ENCODE measurements at places on chromosomes 6 and 20.
A peak's percentile ranks its signal among the peaks of the same experiment; 100 is the strongest.

DNA sequence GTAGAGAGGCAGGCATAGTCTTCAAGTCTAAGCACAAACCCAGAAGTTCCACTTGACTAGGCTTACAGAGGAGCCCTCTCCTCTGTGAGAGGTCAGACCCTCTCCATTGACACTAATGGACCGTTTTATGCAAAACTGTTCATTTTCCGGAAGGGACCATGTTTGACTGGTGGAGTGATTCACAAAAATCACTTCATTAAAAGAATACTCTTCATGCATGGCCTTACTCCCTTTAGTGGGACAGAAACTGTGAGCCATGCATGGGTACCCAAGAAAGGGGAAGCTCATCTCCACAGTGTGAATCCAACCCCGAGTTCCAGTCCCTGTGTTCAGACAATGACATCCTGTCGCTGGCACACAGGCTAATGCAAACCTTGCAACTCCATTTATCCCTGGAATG is 63.2 kb downstream of the OLIG3 start:
- no peak for DNase-seq

- DNase-seq, result no peak
These were observed 154.9 kb downstream of the DLL1 start for GRCh38 chr6:170135821-170136471.

DNA sequence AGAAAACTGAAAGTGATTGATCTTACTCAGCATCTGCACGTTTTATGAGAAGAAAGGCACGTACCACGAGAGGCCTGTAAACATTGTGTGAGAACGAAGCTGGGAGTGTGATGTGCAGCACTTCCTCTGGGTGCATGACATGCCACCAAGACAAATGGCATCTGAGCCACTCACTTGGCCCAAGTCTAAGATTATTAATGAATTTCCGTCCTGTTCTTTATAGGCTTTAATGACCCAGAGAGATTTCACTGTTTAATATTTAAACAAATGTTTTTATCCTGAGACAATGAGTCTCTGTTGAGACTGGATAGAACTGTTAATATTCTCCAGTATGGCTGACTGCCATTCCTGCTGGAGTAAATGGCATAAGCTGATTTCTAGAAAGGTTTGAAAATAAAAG is 172.6 kb upstream of the PHACTR1 start:
- DNase-seq, result no peak

DNA sequence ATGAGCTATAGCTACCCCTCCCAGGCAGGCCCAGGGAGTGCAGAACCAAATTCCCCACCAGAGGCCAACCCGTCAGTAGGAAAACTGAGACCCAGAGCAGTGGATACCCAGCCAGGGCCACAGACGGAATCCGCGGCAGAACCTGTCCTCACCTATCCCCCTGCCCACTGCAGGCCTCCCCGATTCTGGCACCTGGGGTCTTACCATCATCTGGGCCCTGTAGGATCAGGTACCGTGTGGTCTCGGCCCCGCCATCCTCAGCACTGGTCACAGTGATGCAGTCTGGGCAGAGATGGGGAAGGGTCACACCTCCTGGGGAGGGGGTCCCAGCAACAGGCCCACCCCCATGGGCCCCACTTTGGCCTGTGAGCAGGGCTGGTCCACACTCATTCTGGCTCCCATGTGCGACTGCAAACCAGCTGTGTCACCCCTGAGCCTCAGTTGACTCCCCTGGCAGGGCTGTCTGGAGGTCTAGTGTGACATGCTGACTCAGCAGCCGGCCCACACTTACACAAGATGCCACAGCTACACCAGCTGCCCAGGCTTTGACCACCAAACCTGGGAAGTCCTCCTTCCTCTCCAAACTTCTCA is 3.8 kb downstream of the ZNF335 start:
- DNase-seq, result no peak

DNA sequence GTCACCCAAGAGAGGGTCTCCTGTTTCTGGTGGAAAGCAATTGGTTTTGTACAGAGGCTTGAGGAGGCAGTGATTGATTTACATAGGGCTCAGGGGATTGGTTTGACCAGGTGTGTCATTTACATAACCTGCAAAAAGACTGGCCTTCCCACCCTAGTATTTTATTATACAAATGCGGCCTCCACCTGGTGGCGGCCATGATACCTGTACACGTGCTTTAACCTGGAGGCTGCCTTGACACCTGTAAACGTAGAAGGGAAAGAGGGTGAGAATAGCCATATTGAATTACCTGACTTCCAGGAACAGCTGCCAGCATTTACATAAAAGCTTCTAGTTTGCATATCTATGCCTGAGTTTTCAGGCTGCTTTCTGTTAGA is 48.7 kb downstream of the HLA-DPB1 start:
- no peak for DNase-seq

- no peak for DNase-seq
These were observed 1277.2 kb upstream of the GJE1 start for GRCh38 chr6:140855520-140855919.

DNA sequence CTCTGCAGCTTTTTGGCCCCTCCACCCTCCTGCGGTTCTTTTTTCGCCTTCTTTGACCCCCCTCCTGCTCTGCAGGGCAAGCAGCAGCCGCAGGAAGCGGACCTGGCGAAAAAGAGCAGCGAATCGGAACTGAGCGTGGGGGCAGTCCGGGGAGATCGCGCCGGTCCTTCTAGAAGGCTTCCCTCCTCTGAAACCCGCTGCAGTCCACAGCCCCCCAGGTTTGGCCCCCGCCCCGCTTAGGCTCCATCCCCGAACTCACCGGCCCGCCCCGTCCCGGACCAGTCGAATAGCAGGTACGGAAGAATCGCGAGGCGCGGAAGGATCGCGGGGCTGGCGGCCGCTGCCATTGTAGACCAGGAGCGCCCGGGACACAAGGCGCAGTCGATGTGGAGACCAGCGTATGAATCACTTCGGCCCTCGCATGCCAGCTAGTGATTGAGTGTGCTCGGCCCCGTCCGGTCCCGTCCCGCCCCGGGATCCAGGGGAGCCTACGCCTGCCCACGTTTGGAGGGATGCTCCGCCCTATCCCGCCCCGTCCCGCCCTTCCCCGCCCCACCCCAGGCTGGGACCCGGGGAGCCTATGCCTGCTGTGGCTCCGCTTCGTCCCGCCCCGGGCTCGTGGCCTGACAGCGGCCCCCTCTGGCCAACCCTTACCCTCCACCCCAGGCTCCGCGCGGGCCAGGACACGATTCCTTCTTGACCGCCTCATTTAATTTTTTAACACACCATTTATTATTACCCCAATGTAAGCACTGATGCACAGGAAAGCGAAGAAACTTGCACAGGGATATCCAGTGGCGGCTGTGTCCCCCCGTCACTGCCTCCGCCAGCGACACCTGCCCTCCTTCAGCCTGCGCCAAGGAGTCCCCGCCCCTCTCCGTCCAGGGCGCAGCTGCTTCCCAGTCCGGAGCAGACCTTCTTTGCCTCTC is at the start of gene ULBP3:
TSS of gene ULBP3 (minus strand) at position 402 of the 929 bp plus-strand sequence. CDS start at position 347, 55 bp downstream.
- DNase-seq, result peak; percentile 13

GRCh38 chr6:44190715-44191114 is 26.0 kb upstream of the MYMX start:
- no peak for DNase-seq

- no peak for DNase-seq
These were observed 13.7 kb upstream of the FAM83C start for GRCh38 chr20:35305682-35306556.
